ENCODE measurements at places on chromosomes 16 and 17.

DNA sequence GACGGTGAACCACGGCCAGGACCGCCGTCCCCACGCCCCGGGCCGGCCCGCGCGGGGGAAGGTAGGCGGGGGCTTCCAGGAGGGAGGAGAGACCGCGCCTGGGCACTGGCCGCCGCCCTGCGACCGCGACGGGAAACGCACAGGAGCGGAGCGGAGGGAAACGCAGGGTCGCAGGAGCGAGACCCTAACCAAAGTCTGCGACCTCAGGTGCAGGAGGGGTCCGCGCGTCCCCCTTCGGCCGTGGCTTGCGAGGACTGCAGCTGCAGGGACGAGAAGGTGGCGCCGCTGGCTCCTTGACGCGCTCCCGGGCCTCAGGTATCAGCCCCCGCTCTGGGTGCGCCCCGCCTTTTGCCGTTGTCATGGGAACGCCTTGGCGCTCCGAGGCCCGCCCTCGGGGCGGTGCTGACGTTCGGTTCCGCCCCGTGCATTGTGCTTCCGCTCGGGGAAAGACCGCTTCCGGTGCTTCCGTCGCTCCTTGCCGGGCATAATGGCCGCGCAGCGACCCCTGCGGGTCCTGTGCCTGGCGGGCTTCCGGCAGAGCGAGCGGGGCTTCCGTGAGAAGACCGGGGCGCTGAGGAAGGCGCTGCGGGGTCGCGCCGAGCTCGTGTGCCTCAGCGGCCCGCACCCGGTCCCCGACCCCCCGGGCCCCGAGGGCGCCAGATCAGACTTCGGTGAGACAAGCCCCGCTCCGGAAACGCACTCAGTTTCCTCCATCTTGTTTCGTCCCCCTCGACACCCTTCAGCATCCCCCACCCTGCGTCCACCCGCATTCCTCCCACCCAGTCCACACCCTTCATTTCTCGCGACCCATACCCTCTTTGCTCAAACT lies at the start of gene OVCA2:
TSS of gene OVCA2 (plus strand) at position 462 of the 829 bp plus-strand sequence. CDS start at position 488, 26 bp downstream.
- peak; percentile 48 for DNase-seq

GRCh38 chr17:731644-732066 lies 741 bp upstream of the TLCD3A start:
- no peak for DNase-seq

DNA sequence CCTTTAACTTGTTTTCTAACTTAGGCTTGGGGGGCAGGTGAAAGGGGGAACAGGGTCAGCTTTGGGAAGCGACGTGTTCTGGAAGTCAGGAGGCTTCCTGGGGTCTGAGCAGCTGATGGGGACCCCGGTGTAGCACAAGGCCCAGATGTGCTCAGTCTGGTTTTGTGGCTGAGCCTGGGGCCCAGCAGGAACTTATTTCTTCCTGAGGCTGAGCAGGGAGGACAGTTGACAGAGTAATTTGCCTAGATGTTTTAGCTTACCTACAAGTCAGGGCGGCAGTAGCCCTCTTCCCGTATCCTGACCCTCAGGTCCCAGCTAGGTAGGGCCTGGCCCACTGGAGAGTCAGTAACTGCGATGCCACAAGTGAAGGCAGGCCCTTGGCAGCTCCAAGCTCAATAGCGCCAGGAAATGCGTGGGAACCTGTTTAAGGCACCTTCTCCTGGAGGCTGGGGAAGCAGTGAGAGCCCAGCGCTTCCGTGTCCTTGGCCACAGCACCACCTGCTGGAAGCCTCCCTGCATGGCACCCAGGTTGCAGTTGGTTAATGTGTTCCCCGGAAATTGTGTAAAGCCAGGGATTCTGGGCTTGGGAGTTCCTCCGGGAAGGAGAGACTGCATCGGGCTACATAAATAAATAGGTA lies 5.2 kb downstream of the CCR7 start:
- DNase-seq, result peak; percentile 69

DNA sequence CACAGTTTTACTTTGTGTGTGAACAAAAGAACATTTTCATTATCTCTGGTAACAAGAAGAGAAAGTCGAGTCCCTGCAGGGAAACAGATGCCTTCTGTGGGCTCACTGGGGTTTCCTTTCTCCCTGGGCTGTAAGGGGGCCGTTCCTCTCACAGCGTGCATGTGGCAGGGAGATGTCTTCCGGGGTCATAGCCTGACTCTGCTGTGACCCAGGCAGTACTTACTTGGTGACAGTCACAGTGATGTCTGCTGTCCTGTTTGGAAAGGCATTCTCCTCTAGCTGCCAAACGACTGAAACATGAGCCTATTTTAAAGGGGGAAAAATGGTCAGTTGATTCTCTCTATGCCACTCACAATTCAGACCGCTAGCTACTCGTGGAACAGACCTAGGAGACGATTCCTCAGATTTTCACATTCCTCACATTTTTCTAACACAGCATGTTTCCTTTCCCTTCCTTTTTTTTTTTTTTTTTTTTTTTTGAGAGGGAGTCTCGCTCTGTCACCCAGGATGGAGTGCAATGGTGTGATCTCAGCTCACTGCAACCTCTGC lies 7.3 kb downstream of the HASPIN start:
- no peak for DNase-seq

GRCh38 chr17:27631411-27631760 lies 398 bp downstream of the LGALS9 start:
- peak; percentile 72 for DNase-seq

- DNase-seq, result no peak
Observed at GRCh38 chr17:4974115-4974670, 6.6 kb upstream of the SPAG7 start.

- DNase-seq, result no peak
Observed at GRCh38 chr17:81582341-81582740, 30.2 kb upstream of the FAAP100 start.

GRCh38 chr16:85735225-85735635 lies 15.7 kb downstream of the C16orf74 start:
- DNase-seq, result no peak

DNA sequence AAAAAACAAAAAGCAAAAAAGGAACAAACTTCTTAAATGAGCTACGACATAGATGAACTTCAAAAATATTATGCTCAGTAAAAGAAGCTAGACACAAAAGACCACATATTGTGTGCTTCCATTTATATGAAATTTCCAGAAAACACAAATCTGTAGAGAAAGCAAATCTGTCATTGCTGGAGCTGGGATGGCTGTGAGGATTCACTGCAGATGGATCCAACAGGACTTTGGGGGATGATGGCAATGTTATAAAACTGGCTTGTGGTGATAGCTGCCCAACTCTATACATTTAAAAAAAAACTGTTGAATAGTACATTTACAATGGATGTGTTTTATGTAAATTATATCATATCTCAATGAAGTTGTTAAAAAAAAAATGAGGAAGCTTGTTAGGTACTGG lies 52.6 kb upstream of the MAP3K14 start:
- no peak for DNase-seq

DNA sequence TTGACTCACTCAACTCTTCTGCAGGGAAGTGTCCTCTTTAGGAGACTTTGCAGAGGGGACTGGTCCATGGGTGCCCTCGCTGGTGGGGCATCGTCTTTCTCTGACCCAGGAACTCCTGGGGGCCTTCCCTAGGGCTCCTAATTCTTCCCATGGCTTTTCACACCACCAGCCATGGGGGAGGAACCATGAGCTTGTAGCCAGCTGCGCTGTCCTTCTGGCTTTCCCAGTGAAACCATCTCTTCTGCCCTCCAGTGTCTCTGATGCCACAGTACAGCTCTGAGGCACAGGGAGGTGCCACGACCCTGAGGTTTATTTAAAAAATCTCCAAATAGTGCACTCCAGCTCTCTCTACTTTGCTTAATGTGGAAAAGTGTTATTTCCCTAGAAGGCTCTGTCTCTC lies 78.6 kb downstream of the SDR42E1 start:
- no peak for DNase-seq

DNA sequence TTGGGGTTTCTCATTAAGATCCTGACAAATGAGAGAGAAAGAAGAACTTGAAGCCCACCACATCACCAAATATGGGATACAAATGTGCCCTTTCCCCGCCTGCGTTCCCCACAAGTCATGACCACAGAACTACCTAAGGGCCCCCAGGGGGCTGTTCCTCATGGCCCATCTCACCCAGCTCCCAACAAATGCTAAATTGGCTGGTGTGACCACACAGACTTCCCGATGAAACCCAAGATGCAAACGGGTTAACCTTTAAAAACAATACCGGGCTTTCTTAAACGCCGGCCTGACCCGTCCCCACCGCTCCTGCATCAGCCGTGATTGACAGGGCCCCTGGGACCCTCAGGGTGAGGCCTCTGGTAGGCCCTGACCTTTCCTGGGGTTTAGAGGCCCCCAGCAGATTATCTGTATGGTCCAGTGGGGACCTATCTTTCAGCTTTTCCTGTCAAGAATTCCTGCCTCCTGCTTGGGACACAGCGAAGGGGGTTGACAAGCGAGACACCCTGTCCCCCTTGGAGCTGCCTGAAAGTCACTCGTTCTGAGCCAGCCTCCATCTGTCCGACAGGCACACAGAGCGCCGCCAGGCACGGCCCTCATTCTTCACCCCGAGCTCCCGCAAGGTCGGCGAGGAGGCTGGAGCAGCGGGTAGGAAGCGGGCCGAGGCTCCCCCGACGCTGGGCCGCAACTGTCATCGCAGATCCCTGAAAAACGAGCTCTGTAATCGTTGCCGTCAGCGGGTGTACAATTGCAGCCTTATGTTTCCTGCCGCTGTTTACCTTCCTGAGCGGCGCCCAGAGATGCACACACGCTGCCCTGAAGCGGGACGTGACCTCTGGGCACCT lies 300.1 kb downstream of the FOXL1 start:
- DNase-seq, result no peak

DNA sequence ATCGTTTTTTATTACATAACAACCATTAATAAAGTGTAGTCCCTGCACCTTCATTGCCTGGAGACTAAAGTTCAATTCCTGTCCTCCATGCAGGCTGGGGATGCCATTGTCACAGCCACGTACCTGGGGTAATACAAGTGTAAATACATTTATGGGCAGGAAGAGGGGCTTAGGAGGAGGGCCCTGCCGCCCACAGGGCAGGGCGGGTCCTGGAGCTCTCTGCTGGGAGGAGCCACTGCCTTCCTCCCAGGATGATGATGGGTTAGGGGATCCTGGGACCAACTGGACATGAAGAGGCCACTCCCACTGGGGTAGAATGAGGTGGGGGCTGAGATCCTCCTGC lies 44.1 kb upstream of the SLC38A10 start:
- no peak for DNase-seq

GRCh38 chr17:41404024-41404671 lies 6.7 kb upstream of the KRT31 start:
- peak; percentile 44 for DNase-seq

DNA sequence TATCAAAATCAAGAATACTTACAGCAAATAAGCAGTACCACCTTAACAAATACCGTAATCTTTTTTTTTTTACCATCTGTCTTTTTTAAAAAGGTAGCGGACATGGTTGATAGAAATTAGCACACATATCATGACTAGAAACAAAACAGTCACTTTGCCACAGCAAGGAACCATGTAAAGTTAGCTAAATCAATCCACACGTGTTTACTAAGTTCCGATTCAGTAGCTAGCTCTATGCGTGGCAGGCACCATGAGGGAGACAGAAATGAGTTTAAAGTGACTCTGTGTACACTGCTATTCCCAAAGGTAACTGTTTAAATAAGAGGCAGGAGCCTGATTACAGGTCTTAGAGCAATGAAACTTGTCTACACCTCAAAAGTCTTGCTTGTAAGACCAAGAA lies 108.6 kb downstream of the XYLT1 start:
- DNase-seq, result no peak

GRCh38 chr16:70380248-70380918 lies 33.7 kb downstream of the DDX19A start:
- DNase-seq, result peak; percentile 75

- DNase-seq, result no peak
Observed at GRCh38 chr16:14051103-14051729, 19.9 kb upstream of the MRTFB start.

DNA sequence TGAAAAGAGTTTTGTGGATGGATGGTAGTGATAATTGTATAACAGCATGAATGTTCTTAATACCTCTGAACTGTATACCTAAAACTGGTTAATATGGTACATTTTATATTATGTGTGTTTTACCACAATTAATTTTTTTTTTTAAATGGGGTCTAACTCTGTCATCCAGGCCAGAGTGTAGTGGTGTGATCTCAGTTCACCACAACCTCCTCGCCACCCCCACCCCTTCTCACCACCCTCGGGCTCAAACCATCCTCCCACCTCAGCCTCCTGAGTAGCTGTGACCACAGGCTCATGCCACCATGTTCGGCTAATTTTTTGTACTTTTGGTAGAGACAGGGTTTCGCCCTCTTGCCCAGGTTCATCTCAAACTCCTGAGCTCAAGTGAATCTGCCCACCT lies 123.2 kb downstream of the CDRT15L2 start:
- DNase-seq, result no peak

GRCh38 chr16:88570691-88571092 lies 489 bp downstream of the ZC3H18 start:
- DNase-seq, result peak; percentile 7

GRCh38 chr17:62562656-62563055 lies 64.8 kb upstream of the MRC2 start:
- no peak for DNase-seq

GRCh38 chr17:70622368-70623260 lies 453.3 kb downstream of the KCNJ2 start:
- DNase-seq, result no peak

DNA sequence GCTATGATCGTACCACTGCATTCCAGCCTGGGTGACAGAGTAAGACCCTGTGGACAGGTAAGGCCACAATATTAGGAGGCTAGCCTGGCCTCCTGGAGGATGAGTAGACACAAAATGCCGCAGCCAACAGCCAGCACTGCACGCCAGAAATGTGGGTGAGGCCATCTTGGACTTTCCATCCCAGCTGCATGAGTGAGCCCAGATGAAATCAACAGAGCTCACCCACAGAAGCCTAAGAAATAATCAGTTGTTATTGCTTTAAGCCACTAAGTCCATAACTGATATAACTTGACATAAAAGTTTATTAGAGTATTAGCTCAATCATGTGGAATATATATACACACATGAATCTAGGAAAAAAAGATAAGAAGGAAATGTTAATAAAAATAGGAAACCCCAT lies 101.7 kb downstream of the CDYL2 start:
- no peak for DNase-seq

GRCh38 chr17:60598001-60598736 lies 1.8 kb upstream of the PPM1D start:
- peak; percentile 90 for DNase-seq
